NCI-H226 (cell line): ENCODE measurements at places on chromosomes 11 and 22.

DNA sequence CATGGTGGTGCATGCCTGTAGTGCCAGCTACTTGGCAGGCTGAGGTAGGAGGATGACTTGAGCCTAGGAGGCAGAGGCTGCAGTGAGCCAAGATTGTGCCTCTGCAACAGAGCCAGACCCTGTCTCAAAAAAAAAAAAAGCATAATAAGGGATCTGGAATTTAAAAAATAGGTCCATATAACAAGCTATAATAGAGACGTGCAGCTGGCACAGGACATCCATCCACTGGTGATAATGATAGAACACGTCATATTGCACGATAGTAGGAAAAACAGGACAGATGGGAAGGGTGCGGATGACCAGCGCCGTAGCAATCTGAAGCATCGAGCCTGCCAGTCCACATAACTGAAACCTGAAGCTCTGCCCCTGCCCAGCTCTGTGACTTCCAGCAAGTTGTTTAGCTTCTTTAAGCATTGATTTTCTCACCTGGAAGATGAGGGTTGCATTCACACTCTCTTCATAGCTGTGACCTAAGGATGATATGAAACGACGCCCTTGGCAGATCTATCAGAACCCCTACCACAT lies 60.3 kb upstream of the PRODH start:
- no peak for DNase-seq

DNA sequence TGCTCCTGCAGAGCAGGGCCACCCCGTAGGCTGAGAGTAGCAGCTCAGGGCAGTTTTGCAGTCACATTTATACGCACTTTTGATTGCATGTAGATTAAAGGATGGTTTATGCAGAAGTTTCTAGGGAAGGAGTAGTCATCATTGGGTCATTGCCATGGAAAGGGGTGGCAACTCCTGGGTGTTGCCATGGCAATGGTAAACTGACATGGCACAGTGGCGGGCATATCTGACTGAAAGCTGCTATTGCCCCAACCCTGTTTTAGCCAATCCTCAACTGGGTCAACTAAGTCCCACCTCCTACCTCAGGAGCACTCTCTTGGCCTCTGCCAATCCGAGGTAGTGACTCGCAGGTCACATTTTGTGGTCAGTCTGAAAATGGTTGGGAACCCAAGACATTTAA lies 2.4 kb upstream of the ARSA start:
- no peak for DNase-seq

GRCh38 chr11:131624531-131624930 lies 254.1 kb downstream of the NTM start:
- no peak for DNase-seq

DNA sequence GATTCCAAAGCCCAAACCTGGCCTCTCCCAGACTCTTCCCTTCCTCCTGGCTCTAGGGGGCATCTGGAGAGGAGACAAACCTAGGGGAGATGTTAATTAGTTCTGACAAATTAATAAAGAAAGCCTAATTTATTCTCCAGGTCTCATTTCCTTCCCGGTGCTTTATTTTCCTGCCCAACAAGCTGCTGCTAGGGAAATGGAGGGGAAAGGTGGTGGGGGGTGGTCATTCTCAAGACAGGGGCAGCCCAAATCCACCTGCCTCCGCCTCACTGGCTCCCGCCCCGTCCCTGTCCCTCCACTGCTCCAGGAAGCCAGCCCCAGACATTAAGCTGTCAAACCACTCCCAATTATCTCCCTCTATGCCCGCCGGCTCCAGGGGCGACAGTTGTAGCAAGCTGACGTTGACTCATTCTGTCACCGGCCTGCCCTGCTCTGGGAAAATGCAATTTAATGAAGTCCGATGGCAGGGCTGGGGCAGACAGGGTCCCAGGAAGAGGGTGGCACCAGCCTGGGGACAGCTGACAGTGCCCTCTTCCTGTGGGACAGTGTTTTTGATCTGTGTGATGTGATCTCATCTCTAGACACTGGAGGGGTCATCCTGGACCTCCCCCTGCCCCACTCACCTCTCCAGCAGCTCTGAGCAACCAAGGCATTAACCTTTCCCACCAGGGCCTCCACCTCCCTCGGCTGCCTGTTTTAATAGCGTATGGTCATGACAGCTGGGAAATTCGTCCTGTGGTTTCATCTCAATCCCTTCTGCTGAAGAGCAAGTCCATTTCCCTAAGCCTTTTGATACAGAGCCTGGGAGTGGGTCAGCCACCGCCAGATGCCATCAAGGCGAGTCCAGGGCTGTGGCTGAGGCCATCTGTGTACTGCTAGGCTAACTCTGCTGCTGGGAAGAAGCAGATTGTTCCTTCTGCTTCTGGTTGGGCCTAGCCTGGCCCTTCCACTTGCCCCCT lies 27.1 kb downstream of the NECTIN1 start:
- no peak for DNase-seq

GRCh38 chr11:23723861-23724260 lies 773.0 kb upstream of the LUZP2 start:
- peak; percentile 44 for DNase-seq

DNA sequence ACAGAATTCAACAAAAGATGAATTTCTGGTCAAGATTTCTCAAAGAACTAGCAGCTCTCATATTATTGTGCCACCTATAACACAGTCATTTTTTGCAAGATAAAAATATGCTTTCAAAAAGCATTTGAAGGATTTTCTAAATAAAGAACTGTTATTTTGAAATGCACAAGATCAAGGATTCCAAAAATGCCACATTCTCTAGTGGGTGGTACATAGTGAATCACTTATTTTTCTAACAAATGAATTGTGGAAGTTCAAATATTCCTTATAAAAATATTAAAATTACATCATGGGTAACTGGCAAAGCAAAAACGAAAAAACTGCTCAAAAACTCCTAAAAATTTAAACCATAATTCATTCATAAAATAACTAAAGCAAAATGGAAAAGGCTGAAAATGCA lies 2.1 kb downstream of the RNF141 start:
- DNase-seq = no peak

DNA sequence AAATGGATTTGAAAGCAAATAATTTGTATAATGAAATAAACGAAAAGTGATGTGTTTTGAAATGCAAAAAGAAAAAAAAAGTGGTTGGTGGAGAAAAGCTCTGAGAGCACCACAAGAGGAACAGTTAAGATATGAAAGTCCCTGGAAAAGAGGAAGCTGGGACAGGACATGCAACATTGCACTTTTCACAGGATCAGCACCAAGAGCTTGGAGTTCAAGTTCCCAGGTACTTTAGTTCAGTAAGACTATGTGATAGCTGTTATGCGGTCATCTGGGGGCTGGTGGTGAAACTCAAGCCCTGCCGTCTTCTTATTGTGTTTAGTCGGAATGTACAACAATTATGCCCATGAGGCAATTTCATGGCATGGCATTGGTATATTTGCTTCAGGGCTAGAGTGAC lies 17.1 kb upstream of the MS4A4A start:
- no peak for DNase-seq

- DNase-seq = no peak
Measured at GRCh38 chr11:133996671-133997070, 39.9 kb upstream of the IGSF9B start.

DNA sequence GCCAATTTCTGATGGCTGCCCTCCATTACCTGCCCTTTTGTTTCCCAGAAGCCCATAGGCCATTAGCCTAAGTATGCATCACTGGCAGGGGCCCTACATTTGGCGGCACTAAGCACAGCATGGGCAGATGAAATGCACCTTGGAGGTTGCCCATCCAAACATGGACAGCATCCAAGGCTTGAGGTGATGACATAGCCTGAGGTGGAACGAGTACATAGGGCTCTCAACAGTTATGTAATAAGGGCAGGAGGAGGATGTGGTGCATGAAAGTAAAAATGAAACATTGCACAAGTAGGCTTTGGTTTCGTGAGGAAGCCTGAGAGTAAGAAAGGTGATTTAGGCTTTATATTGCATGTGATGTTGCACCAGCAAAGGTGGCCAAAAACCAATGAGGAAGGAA lies 148.1 kb downstream of the FAM76B start:
- DNase-seq = peak; percentile 83

- DNase-seq = no peak
Measured at GRCh38 chr11:131867457-131868257, 497.2 kb downstream of the NTM start.

DNA sequence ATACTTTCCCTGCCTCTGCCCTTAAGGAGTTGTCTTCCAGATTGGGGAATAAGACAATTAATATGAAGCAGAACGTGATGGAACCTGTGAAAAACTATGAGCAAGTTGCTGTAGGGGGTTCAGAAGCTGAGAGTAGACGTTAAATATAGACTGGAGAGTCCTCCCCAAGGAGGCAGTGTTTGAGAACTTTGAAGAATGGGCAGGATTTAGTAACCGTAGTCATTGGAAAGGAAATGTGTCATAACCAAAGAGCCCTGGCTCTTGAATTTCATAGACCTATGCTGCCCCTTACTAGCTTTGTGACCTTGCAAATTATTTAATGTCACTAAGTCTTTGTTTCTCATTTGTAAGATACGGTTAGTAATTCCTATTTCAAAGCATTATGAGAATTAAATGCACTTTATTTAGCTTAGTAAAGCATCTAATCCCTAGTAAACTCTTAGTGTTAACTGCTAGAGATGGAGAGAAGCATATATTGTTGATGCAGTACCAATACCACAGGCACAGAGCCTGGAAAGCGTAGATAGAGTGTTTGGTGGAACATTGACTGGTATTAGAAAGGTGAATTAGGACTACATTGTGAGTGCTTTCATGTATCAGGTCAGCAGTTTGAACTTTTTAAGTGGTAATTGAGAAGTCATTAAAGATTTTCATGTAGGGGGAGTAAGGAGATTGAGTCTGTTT lies 54.1 kb downstream of the MCAM start:
- no peak for DNase-seq

DNA sequence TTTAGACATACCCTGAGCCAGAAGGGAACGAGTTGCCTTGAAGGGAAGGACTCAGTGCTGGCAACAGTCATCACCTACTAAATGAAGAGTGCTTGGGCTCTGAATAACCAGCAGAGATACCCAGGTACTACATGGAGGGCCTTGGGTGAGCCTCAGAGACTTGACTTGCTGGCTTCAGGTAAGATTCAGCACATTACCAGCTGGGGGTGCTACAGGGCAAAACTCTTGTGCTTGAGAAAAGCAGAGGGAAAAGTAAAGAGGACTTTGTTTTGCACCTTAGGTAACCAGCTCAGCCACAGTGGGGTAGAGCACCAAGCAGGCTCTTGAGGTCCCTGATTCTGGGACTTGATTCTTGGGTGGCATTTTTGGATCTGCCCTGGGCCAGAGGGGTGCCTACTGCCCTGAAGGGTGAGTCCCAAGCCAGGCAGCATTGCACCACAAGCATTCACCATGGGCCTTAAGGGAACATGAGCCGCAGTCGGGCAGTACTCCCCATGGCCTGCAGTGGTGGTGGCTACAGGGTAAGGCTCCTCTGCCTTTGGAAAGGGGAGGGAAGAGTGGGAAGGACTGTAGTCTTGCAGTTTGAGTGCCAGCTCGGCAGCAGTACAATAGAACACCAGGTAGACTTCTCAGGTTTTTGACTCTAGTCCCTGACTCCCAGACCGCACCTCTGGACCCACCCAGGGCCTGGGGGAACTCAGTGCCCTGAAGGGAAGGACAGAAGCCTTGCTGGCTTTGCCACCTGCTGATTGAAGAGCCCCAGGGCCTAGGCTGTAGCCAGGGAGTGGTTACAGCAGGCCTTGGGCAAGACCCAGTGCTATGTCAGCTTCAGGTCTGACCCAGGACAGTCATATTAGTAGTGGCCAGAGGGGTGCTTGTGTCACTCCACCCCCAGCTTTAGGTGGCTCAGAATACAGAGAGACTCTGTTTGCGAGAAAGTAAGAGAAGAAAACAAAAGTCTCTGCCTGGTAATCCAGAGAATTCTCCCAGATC lies 22.7 kb upstream of the PLEKHA7 start:
- DNase-seq = no peak

GRCh38 chr11:126624506-126624905 lies 269.0 kb downstream of the ST3GAL4 start:
- DNase-seq = no peak

GRCh38 chr11:69922596-69923111 lies 103.4 kb upstream of the FGF3 start:
- no peak for DNase-seq

DNA sequence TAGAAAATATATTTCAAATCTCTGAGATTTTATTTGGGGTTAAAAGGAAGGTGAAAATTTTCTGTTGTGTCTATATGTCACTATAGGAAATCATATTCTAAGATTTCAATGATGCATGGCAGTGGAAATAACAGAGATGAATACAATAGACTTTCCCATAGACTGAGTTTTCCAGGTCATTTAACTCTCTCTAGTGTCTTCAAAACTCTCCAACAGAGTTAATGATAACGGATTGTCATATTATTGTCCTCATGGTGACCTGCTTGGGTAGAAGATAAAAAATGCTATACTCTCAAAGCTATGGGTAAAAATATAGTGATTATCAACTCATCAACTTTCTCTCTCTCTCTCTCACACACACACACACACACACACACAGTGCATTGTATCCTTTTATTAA lies 312.9 kb downstream of the CNTN5 start:
- no peak for DNase-seq

GRCh38 chr11:121321614-121322243 lies 29.2 kb downstream of the SC5D start:
- no peak for DNase-seq

DNA sequence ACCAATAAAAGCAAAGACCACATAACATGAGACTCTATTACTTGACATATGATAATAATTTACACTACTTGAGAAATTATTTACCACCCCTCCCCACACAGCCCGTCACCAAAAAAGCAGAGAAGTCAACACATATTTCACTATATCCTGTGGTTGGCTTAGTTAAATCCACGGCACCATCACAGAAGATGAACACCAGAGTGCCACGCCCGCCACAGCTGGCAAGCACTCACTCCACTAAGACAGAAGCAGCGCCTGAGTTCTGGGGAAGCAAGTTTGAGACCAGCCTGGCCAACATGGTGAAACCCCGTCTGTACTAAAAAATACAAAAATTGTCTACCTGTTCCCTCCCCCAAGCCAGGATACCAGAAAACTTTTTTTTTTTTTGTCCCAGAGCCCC lies 53.1 kb downstream of the PACSIN2 start:
- no peak for DNase-seq

GRCh38 chr11:64787526-64788320 lies 9.4 kb upstream of the SF1 start:
- peak; percentile 23 for DNase-seq

- DNase-seq = no peak
Measured at GRCh38 chr22:45790401-45790800, 118.8 kb downstream of the ATXN10 start.

DNA sequence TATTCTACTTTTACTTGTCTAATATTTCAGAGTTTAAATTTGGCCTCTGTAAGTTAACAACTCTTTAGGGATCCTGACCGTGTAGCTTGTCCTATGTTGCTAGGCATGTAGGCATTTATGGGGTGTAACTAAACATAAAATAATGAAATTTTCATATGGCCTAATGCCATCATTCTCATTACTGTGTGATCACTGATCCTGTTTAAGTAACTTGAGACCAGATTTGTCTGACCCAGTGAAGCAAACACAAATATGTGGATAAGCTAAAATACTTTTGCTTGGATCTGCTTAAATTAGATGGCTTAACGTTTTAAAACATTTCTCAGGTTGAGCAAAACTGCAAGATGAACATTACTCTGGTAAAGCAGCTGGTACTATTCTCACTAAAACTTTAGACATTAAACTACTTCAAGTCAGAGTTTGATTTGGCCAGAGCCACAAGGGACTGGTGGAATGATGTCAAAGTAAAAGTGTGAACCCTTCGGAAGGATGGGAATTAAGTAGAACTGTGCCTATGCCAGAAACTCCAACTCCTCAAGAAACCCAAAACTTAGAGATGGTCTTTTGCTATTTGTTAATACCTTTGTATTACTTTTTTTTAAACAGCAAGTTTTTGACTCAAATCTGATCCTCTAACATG lies 12.5 kb downstream of the QSER1 start:
- no peak for DNase-seq
